ENCODE measurements at places on chromosomes 13 and 19.

DNA sequence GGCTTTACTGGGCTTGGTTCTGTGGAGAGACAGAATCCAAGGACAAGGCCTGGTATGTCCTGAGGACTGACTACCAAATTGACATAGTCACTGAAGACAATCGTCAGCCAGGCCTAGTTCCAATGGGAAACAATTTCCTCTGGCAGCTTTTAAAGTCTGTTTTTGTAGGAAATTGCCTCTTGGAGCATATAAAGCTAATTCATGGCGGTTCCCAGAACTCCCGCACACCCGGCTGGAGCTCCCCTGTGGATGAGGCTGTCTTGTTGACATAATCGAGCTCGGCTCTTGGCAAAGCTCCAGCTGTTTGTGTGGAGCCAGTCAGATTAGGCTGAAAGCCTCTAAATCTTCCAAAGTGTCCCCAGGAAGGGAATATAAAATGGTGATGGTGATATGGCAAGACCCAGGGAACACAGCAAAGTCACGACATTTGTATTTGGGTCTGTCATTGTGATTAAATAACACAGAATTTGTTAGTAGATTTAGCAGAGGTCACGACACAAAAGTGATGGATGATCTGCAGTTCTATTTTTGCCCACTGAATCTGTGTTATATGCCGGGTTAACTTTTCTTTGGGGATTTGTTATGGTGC lies 395.0 kb downstream of the PCDH9 start:
- no peak for DNase-seq

DNA sequence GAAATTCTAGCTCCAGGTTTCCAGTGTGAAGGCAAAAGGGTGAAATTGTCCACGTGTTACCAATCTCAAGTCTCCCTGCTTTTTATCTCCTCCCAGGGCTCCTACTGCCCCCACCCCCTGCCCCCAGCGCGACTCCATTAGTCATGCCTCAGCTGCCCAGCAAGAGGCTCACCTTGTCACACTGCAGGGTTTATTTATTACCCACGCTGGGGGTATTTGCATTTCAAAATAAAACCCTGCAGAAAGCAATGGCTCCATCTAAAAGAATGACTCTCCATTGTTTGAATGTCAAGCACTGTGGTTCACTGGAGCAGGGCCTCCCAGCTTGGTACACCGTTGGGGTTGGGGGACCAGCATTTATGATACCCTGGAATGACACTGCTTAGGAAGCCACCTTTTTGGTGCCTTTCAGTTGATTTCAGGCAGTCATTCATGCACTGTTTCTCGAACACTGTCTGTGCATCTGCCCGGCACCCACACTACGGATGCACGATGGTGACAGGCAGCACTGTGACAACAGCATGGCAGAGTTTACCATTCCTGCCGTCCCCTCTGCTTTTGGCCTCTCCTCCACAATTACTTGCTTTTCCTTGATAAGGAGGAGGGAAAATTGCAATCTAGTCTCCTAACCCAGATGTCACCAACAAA lies 9.9 kb upstream of the POP4 start:
- no peak for DNase-seq

DNA sequence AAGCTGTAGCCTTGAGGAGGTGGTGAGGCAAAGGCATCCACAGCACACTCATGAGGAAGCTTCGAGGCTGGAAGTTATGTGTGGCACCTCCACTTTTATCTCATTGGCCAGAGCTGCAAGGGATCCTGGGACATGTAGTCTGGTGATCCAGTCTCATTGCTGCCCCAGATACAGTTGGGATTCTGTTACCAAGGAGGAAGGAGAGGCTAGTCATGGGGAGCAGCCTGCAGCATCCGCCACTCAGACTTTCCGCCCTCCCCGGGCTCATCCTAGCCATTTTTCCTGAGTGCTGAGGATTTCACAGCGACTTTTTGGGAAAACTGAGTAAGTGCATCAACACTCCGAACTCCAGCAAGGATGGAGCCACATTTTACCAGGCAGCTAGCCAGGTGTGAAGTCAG lies 74.4 kb downstream of the DPF1 start:
- DNase-seq: no peak

DNA sequence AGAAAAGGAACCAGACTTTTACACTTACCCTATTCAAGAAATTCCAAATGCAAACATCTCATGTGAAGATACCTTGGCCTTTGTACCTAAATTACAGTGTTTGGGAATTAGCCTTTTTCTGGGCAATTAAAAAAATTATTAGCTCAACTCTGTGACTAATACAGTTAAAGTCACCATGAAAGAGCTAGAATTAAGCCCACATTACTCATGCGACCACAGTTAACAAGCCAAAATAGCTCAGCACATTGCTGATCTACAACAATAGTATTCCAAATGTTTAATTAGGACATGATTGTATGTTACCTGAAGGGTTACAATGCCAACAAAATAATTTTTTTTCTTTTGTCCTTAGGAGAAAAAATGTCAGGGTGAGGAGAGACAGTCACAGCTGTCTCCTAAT lies 263.6 kb upstream of the GPC6 start:
- no peak for DNase-seq

DNA sequence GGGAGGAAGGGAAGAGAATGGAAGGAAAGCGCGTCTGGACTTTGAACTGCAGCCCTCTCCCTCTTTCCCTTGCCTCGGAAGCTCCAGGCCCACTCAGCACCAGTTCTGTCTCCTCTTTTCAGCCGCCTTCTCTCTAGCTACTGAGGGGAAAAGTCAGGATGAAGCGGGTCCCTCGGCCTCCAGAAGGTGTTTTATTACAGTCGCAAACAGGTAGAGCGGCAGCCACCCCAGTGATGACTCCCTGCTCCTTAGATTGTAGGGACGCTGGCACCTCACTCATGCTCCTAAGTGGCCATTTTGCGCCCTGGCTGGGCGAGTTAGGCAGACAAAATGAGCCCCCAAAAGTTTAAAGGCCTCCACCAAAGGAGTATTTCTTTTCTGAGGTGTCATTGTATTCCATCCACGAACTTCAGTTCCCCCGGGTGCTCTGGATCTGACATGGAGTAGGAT lies 954 bp upstream of the STK24 start:
- DNase-seq: no peak

DNA sequence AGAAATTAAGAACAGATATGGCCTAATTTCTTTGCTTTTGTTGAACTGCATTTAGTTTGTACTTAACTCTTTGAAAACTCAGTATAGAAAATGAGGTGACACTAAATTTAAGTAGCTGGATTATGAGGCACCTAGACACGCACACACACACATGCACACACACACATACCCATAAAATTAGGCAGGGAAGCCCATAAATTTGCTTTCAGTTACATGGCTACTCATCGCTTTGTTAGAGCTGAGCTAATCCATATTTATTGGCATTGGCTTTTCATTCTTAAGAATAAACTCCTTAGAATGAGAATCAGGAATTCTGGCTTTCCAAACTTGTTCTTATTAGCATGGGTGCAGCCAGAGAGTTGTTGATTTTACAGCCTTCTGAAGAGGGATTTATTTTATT lies 61.7 kb upstream of the MBNL2 start:
- no peak for DNase-seq

- DNase-seq: no peak
Observed at GRCh38 chr19:4038661-4039423, 27.9 kb downstream of the ZBTB7A start.

DNA sequence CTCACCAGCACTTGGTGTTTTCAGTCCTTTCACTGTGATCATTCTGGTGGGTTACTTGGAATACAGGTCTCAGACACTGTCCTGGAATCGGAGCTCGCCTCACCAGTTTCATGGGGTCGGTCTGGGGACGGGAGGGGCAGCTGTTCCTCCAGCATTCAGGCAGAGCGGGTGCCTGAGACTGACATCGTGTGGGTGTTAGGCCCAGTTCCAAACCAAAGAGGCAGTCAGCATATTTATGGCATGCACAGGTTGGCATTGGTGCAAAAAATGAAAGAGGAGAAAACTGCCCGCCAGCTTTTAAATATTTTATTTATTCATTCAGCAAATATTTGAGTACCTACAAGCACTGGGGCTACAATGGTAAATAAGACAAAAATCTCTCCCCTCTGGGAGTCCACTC lies 20.1 kb downstream of the PLEKHF1 start:
- DNase-seq: no peak

DNA sequence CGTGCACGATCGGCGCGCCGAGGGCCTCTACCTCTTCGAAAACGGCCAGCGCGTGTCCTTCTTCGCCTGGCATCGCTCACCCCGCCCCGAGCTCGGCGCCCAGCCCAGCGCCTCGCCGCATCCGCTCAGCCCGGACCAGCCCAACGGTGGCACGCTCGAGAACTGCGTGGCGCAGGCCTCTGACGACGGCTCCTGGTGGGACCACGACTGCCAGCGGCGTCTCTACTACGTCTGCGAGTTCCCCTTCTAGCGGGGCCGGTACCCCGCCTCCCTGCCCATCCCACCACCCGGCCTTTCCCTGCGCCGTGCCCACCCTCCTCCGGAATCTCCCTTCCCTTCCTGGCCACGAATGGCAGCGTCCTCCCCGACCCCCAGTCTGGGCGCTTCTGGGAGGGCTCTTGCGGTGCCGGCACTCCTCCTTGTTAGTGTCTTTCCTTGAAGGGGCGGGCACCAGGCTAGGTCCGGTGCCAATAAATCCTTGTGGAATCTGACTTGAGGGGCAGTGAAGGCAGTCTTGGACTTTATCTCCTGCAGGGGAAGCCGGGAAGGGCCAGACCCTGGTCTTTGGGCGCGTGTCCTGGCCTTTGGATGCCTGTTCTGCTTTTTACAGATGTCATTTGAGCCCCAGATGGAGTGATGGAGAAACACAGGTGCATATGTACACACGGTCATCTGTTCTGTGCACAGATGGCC lies 2.2 kb downstream of the CLEC11A start:
- no peak for DNase-seq

DNA sequence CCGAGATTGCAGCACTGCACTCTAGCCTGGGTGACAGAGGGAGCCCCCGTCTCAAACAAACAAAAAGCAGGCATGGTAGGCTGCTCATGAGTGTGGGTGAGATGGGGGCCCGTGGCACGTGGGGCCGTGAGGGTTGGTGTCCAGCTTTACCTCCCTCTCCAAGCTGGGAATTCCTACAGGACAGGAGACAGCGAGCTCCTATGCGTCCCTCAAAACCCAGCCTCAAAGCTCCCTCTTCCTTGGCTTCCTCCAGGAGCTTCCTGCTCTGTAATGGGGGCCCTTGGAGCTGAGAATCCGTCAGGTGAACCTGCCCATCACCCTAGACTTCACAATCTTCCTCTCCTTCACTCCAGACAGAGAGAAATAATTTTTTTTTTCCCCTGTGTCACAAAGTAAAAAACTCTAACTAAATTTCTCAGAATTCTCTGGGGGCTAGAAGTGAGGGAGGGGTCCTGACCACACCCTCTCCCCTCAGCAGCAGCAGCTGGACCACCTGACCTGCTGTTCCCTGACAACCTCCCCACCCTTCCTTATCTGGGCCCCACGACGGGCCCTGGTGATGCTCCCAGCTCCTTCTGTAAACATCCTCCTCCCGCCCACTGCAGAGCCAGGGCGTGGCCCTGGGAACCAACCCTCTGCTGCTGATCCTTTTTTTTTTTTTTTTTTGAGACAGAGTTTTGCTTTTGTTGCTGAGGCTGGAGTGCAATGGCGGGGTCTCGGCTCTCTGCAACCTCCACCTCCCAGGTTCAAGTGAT lies 22.1 kb upstream of the WDR18 start:
- no peak for DNase-seq

- no peak for DNase-seq
Observed at GRCh38 chr19:55855160-55855559, 18.8 kb downstream of the NLRP4 start.

- no peak for DNase-seq
Observed at GRCh38 chr19:7527516-7528191, 5.2 kb downstream of the MCOLN1 start.

- DNase-seq: no peak
Observed at GRCh38 chr19:1408300-1409203, 1.2 kb downstream of the DAZAP1 start.

- DNase-seq: no peak
Observed at GRCh38 chr19:24004166-24004565, 82.8 kb upstream of the ZNF254 start.

GRCh38 chr19:35596366-35596999 lies 10.5 kb downstream of the PMIS2 start:
- no peak for DNase-seq

- no peak for DNase-seq
Observed at GRCh38 chr19:43649514-43649913, 9.9 kb upstream of the CADM4 start.

DNA sequence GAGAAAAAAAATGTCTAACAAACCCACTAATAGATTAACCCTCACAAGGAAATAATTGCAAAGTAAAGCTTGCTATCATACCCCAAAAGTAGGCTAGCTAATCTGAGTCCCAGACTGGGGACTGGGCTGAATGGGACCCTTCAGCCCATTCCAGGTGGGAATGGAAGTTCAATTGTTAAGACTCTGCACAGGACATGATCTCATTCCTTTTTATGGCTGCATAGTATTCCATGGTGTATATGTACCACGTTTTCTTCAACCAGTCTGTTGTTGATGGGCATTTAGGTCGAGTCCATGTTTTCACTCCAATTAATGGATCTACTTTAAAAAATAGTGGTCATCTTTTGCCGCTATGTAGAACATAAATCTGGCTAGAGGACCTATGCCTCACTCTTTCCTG lies 17.9 kb downstream of the OR7A5 start:
- DNase-seq: no peak

DNA sequence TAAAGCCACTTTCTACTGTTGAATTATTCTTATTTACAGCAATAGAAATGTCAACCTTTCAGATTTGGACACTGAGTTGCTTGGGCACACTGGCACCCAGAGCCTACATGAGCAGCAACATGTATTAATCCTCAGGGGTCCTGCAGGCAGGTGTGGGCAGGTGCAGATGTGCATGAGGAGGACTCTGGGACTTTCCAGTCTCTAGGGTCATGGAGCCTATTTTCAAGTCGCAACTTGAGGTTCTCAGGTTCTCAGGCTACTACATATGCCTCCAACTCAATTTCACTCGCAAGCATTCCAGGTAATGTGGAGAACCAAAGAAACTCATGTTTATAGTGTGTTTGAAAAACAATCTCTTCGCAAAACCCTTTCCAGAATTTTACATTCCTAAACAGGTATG lies 73.2 kb downstream of the STARD13 start:
- DNase-seq: no peak

- no peak for DNase-seq
Observed at GRCh38 chr13:73833325-73834070, 300.7 kb downstream of the KLF12 start.

DNA sequence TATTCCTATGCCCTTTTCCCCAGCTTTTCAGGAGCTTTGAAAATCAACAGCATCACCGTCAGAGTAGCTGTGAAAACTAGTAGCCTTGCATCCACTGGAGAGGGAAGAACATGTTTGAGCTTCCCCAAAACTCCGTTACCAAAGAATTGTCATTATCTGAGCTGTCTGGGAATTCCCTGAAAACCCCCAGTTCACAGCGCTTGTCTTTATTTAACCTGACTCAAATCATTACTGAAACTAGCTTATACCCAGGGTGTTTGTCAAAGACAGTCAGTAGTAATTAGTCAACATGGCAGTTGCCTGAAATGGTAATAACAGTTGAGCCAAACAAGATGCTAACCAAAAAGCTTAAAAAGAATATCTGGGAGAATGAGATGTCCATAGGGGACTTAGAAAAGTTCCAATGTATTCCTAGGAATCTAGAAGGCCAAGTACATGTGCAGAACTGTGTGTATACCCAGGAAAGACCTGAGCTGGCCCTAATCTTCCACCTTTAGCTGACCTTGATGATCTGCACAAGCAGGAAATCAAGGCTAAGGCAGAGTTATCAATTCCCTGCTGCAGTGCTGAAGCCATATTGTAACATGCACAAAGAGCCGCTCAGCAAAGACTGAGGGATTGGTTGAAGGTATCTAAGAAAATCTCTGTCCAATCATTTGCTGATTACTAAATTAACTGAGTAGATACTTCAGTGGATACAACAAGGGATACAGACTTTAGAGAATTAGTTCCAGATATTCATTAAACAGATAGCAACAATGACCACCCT lies 130.8 kb downstream of the KL start:
- DNase-seq: no peak
